ENCODE measurements at places on chromosomes 7 and 10.

GRCh38 chr7:12909483-12909882 is 222.1 kb downstream of the ARL4A start:
- no peak for DNase-seq

DNA sequence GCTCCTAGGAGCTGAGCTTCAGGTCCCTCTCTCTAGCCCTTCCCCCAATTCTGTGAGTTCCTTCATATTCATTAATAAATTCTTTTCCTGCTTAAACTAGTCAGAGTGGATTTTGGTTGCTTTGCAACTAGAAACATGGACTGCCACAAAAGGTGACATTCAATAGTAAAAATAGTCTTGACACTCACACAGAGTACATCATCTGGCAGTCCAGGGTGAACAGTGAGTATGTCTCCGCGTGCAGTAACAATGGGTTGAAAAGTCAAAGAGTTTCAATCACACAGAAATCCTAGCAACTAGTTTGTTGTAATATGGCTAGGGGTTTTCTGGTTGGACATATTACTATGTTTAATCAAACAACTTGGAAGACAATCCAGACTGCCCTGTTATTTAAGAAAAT is 168.8 kb upstream of the TBX20 start:
- DNase-seq = no peak

- DNase-seq = no peak
These were observed 1111.3 kb downstream of the TYW1 start for GRCh38 chr7:68107968-68108367.

- no peak for DNase-seq
These were observed 52.0 kb upstream of the HMX3 start for GRCh38 chr10:123083811-123084210.

GRCh38 chr10:18345308-18345707 is 205.1 kb downstream of the CACNB2 start:
- DNase-seq = no peak

DNA sequence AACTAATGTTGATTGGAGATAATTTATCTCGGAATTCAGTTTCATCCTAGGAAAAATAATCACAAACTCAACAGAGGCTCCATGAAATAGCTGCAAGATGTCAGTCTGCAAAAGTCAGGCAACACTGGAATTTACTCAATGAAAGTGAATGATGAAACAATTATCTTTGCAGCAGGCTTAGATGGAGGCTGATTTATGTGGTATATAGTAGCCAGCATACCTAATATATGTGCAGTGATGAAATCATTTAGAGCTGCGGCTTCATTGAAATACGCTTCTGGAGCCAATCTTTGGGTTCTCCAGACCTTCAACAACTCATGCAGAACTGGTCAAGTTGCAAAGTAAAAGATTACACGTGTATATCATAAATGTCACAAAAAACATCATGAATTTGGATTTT is 113.3 kb downstream of the ITGA8 start:
- no peak for DNase-seq

GRCh38 chr7:94605031-94605430 is 50.9 kb downstream of the SGCE start:
- DNase-seq = no peak

GRCh38 chr7:39525926-39526325 is 40.3 kb upstream of the YAE1 start:
- no peak for DNase-seq

DNA sequence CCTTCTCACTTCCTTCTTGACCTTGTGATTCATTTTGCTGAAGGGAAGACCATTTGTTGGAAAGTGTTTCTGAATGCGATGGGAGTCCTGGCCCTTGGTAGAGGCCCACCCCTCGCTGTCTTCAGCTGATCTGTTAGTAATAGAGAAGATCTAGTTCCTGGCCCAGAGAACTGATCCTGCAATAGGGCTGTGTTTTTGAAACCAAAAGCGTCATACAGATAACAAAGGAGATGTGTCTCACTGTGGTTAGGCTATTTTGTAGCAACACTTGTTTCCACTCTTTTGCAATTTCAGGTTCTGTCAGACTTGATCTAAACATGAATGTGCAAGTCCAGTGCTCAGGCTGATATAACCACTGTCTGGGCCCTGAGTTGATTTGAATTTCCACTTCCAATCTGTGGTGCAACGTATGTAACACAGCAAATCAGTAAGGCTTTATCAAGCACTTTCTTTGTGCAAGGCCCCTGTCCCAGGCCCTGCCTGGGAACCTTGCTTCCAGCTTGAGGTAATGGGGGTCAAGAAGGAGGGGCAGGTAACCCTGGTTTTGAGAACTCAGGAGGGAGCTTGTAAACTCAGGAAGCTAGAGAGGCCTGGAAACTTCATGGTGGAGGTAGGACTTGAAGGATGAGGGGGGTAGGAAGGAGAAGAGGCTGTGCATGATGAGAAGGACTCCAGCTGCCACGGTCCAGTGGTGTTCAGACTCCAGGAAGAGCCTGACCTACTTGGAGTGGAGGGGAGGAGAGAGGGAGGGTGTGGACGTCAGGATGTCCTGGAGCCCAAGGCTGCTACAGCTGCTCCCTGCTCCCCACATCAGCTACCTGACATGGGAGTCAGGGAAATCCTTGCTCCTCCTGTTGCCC is 42.2 kb upstream of the SRGN start:
- peak; percentile 31 for DNase-seq

GRCh38 chr10:114310346-114310745 is 71.3 kb downstream of the VWA2 start:
- no peak for DNase-seq

GRCh38 chr10:2487921-2488320 is 579.4 kb upstream of the PFKP start:
- no peak for DNase-seq

DNA sequence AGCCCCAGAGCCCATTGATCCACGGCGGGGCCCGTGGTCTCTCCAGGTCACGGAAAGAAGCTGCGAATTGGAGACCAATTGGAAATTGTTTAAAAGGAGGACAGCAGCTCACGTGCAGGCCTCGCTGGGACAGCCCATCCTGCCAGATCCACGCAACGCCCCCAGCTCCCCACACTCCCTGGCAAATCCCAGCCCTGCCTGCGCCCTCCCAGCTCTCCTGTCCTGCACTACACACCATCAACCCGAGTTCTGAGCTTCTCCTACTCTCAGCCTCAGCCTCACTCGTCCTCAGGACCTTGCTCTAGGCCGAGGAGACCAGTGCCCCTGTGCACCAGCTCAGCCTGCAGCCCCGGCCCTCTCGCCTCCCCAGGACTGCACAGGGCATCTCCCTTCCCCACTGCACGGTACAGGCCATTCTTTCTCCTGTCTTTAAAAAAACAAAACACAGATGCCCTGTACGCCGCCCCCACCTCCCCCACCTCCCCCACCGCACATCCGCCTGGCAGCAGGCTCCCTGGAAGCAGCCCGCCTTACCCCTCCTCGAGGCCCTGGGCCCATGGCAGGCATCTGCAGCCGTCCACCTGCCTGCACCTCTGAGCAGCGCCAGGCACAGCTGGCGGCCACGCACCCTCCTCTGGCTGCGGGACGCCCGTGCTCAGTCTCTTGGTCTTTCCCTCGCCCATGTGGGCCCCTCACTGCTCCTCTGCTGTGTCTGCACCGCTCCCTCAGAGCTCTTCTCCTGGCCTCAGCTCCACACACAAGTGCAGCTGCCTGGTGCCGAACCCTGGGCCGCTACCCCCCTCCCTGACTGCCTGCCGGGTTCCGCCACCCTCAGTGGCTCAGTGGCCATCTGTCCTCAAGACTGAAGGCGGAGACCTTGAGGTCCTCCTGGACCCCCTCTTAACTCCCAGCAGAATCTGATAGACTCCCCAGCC is 48.5 kb upstream of the SUN1 start:
- DNase-seq = no peak

DNA sequence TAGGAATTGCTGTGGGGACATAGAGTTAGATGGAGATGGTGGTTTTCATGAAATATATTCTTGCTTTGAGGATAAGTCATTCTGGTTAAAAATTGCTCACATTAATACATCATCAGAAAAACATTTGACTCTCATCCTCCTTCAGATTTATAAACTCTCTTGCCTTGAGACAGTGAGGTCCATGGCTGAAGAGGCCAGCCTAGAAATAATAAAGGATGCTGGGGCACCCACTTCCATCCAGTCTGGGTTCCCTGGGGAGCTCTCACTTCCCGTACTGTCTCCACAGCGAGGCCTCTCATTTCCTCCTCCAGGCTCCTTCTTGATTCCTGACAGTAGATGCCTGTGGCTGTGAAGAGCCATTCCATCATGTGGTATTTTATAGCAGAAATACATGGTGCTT is 73.3 kb upstream of the PRKG1 start:
- no peak for DNase-seq

- DNase-seq = no peak
These were observed 243.0 kb downstream of the POLR1F start for GRCh38 chr7:19465861-19466260.

- peak; percentile 59 for DNase-seq
These were observed 6.0 kb downstream of the MBLAC1 start for GRCh38 chr7:100132697-100133151.

- no peak for DNase-seq
These were observed 64.2 kb downstream of the PWWP2B start for GRCh38 chr10:132461103-132461682.

DNA sequence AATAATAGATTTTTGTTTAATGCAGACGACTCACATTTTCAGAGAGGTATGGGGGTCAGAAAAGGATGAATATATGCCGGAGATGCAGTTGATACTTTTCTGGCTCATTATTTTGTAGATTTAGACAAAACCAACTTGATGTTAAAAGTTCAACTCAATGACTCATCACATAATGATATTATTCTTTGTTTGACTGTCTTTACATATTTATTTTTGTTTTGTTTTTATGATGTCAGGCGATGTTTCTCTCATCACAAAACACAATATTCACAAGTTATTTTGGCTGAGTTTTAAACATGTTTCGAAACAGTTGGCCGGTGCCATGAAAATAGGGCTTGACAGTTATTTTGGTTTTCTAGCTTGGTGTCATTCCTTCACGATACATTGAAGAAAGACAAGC is 1.3 kb downstream of the GJD4 start:
- DNase-seq = no peak

DNA sequence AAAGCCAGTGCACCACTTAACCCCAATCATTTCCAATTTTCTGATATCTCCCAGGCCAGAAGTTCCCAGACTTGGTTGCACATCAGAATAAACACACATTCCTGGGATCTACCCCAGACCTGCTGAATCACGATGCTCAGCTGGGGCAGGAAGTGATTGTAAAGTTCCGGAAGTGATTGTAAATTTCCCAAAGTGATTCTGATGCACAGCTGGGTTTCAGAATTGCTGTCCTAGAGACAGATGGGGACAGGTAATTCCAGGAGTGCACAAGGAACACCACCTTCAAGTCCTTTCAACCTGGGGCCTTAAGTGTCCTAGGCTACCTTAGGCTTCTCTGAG is 104.2 kb upstream of the EEPD1 start:
- no peak for DNase-seq

- no peak for DNase-seq
These were observed 53.9 kb downstream of the IMMP2L start for GRCh38 chr7:111508387-111508786.

GRCh38 chr7:7639847-7640220 is 718 bp upstream of the UMAD1 start:
- peak; percentile 22 for DNase-seq

DNA sequence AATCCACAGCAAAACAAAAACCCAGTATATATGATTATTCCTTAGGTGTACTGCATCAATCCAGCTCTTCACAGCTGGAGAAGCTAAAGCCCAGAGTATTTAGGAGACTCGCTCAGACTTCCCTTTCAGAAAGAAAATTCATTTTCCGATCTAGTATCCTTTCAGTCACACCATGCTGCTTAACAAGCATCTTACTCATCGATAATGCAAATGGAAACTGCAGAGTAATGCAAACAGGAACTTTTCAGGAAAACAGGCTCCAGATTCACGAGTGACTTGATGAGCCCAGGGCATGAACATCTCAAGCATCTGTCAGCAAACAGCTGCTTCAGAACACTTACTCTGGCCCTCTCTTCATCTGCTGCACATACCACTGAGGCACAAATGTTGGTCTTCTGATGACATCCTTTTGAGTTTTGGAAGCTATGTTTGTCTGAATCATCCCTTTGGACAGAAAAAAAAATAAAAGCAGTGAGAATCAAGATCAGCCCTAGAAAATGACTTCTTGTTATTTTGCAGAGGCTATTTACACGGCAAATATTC is 24.9 kb upstream of the ZC3HAV1L start:
- no peak for DNase-seq

DNA sequence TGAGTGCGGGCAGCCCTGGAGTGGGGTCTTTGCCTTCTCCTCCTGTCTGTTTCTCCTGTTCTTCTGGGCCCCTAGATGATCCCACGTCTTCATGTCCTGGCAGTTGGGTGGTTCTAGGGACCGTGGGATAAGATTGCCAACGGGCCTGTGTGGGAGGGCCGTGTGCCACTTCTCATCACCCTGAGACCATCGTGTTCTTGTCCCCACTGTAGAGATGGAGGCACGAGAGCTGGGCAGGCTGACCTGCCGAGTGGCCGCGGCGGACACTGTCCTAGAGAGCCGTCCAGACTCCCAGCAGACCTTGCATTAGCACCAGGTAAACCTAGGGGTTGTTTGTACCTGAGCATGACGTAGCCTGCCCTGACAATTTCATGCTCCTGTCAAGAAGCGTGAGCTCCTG is 18.5 kb upstream of the UBE3C start:
- no peak for DNase-seq

GRCh38 chr7:31120800-31121513 is 68.8 kb downstream of the ADCYAP1R1 start:
- no peak for DNase-seq

DNA sequence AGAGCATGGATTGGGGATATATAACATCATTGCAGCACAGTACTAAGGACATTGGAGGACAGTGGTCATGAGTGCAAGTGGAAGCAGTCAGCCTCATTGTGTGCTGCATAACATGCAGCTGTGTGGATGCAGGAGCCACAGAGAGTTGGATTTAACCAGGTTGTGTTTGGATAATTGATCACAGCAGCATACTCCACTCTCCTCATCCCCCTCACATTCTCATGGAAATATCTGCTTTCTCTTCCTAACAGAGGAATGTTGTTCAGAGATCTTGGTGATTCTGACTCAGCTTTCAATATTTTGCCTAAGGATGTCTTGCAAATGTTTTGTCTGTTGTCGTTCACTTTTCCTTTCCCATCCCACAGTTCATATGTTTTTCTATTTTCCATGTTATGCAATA is 31.8 kb upstream of the LSM8 start:
- DNase-seq = no peak

DNA sequence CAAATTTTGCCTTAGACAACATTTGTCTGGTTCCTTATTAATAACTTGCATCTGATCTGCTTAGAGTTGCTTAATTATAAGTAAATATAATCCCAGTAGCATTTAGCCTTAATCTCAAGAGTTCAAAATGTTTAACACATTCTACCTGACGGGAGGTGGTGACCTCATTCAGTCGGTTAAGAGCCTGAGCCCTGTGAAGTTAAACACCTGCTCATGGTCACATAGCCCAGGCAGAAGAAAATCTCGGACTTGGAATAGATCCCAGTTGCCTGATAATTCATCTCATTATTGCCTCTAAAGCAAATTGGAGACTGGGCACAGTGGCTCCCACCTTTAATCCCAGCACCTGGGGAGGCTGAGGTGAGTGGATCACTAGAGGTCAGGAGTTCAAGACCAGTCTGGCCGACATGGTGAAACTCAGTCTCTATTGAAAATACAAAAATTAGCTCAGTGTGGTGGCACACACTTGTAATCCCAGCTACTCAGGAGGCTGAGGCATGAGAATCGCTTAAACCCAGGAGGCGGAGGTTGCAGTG is 18.6 kb upstream of the ASCC1 start:
- DNase-seq = no peak

Data from naive thymus-derived CD8-positive, alpha-beta T cell (primary cell).